ENCODE measurements at places on chromosomes 1 and 21.

- no peak for DNase-seq
Observed at GRCh38 chr21:37380349-37381323, 14.1 kb downstream of the DYRK1A start.

DNA sequence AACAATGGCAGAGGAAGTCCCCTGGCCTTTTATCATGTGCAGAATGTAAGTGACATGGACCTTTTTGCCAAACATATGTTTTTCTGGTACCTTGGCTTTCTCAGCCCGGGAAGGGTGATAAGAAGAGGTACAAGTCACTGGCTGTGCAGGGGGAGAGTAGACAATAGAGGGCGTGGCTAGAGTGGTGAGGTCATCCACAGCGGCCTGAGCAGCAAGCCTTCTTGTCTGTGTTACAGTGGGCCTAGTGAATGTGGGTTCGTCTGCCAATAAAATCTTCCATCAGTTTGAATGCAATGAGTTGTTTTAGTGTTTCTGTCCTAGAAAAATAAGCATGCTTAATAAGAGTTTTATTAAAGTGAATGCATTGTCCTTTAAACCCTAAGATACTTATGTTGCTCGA, 59.0 kb upstream of the PGD start:
- DNase-seq = no peak

DNA sequence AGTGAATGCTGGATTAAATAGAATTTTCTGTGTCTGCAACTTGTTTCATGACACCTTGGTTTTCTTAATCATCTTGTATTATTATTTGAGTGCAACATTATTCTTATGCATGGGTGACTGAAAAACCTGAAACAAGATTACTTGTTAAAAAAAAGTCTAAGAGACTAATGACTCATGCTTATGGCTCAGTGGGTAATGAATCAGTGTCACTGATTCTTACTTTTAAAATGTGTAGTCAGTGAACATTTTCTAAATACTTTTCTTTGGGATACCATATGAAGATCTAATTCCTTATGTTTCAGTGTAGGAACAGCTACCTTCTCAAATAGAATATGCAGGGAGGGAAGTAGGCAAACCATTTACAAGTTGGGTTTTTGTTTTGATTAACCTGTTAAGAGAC, 65.5 kb downstream of the PRKAA2 start:
- no peak for DNase-seq

DNA sequence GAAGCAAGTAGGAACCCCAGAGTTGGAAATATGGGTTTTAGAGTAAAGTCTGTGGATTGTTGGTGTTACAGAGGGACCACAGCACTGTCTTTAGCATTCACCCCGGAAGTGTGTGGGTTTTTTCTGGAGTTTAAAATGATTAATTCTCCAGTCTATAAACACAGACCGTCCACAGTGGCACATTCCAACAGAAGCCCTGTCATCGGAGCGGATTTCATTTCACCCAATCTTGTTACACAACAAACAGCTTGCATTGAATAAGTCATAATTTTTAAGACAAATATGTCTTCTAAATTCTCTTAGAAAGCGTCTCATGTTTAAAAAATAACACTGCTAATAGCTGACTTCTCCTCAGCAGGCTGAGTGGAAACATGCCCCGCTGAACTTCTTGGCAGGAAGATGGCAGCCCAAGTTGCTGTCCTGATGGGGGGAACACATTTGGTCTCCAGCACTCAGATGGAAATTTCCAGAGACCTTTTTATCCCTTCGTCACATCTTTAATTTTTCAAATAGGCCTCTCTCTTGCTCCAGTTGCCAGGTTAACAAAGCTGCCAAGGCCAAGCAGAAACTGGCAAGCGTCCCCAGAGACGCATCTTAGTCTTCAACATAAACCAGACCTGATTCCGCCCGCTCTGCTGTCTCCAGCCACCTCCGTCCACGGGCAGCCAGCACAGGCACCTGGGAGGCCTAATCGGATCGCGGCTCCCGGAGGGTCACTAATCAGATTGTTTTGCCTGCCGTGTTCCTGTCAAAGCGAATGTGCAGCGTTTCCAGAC, 28.8 kb upstream of the SLC19A1 start:
- no peak for DNase-seq

DNA sequence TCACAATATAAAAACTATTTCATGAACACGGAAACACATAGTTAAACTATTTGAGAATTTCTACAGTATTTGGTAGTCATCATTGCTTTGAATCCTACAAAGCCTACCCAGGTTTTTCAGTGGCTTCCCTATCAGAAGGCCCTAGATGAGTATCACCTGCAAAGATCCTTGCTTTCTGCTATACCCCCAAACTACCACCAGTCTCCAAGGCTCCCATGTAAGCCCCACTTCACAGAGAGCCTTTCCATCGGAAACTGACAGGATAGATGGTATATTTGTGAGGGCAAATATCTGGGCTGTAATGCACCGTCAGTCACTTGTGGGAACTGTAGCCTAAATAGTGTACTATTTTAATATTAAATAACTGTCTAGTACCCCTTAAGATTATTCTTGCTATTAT, 674.3 kb downstream of the BRINP3 start:
- DNase-seq = no peak

DNA sequence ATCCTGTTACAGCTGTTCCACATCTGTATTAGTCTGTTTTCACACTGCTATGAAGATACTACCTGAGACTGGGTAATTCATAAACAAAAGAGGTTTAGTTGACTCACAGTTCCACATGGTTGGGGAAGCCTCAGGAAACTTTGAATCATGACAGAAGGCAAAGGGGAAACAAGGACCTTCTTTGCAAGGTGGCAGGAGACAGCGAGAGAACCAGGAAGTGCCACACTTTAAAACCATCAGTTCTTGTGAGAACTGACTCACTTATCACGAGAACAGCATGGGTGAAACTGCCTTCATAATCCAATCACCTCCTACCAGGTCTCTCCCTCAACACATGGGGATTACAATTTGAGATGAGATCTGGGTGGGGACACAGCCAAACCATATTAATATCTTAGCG, 110.3 kb upstream of the TRABD2B start:
- no peak for DNase-seq

GRCh38 chr21:39054066-39054465, 129.2 kb downstream of the PSMG1 start:
- DNase-seq = no peak

Measured in activated CD4-positive, alpha-beta T cell treated with anti-CD3 and anti-CD28 coated beads for 1 hour (primary cell).